ENCODE measurements at places on chromosomes 11 and 22.
A peak's percentile ranks its signal among the peaks of the same experiment; 100 is the strongest.

- no peak for DNase-seq
Observed at GRCh38 chr22:43755452-43755851, 56.7 kb downstream of the EFCAB6 start.

DNA sequence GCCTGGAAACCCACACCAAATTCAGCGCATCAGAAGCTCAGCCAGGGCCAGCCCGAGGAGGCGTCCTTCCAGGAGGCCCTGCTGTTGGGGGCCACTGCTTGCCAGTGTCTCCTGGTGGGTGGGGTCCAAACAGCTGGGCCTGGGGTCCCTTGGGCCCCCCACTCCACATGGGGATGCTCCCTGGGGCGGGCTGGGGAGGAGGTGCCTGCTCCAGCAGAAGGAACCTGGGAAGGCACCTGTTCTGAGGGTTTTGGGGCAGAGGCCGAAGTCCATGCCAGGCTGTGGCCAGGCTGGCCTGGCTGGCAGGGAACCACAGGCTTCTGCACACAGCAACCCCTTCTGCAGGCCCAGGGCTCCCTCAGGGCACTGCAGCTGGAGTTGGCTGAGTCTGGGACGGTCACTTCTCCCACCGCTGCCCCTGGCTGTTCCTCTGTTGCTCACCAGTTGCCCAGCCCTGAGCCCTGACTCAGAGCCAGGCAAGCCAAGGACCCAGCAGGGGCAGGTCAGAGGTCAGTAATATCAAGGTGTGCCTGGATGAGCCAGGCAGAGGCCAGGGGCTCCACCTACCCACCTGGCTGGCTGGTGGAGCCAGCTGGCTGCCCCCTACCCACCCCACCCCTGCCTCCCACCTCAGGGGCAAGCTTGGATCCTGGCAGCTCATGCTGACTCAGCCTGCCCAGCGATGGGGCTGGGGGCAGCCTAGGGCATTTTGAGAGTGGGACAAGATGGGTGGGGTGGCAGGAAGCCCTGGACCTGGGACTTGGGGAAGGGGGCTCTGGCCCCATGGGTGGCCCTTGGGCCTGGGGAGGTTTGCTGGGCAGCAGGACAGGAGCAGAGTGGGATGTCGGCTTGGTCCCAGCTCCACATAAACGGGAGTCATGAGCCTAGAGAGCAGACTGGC is 12.0 kb upstream of the PHLDA2 start:
- no peak for DNase-seq

DNA sequence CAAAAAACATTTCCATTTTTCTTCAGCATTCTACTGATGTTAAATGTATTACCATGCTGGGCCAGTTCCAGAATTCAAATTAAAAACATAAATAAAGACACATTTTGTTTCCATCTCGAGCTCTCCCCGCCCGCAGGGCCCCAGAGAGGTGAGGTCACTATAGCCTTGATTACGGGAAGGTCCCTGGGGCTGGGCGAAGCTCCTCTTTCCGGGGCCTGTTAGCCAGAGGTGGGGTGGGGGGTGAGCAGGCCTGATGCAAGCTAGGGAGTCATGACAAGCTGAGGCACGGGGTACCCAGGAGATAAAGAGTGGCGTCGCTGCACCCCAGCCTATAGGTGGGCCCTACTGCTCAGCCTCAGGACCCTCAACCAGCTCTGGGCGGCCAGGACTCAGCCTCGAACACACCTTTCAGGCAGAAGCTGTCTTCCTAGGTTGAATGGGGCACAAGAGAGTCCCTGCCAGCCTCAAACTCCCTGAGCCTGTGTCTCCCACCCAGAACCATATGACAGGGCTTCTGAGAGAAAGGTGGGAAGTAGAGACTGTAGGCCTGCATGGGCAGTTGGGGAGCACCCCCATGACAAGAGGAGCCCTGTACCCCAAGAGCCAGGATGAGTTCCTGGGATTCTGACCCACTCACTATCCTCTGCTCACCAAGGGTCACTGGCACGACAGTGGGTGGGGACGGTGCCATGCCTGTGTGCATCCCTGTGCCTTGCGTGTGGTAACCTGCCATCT is 34.8 kb downstream of the KCNQ1OT1 start:
- no peak for DNase-seq

DNA sequence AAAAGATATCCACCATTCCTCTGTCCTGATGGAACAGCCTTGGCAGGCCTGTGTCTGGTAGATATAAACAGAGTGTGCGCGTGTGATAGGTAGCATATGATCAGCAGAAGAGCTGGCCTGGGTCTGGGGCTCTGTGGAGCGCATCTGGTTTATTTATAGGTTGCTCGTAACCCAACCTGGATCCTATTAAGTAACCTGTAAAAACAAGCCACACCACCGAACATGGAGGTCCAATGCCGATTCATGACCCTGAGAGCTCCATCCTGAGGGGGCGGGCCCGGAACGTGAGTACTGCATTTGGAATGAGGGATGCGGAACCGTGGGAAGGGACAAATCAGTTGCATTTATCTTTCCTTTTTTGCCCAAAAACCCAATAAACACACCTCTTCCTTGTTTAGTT is 31.9 kb upstream of the APOL5 start:
- no peak for DNase-seq

DNA sequence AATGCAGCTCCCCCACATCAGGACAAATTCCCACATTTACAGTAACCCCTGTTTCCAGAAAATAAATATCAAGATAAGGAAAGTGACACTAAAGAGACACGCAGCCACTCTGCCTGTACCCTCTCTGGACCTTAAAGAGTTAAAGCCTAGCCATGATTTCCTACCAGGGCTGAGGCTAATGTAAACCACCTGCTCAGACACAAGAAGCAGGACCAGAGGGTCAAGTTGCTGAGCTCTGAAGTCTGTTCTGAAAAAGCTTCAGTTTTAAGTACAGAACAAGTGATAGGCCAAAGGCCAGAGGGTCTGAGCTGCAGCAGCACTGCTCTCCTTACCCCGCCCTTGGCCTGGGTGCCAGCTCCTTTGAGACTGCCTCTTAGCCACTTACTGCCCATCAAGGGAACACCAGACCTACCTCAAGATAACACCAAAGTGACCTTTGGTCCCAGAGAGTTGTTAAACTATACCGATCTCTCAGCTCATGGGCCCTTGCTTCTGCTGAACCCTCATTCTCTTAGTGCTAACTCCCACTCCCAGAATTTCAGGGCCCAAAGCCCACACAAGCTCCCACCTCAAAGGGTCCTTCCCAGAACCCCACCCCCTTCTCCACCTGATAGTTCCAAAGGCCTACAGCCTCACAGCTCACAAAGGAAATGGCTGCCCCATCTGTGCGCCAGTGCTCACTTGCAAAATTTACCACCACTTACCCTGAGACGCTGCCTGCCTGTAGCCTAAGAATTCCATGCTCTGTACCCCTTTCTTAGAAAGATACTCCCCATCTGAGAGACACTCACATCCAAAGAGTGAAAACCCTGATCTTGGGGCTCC is 40.5 kb downstream of the IL18BP start:
- DNase-seq, result no peak

DNA sequence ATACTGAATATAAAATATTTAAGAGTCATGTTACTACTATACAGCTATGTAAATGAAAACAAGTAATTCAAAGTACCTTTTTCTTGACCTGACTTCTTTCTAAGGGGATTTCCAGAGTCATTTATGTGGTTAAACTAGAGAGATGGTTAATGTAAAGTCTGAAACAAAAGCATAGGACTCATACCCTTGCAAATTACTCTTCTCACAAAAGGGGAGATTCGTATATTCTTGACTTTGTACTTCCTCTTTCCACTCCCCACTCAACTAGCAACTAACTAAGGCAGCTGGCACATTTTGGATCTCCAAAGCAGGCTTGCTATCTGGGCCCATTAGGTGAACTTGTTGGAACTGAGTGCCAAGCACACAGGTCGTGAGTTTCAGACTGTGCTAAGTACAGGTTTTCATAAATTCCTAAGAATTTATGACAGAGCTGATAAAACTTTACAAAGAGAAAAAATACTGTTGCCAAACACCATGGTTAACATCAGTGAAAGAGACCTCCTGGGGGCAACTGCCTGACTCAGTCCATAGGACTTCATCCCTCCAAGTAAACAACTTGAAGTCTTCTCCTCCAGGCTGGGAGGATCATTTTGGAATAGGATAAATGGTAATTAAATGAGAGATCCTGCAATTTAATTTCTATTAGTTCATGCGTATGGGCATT is 77.0 kb upstream of the DDI1 start:
- DNase-seq, result no peak

DNA sequence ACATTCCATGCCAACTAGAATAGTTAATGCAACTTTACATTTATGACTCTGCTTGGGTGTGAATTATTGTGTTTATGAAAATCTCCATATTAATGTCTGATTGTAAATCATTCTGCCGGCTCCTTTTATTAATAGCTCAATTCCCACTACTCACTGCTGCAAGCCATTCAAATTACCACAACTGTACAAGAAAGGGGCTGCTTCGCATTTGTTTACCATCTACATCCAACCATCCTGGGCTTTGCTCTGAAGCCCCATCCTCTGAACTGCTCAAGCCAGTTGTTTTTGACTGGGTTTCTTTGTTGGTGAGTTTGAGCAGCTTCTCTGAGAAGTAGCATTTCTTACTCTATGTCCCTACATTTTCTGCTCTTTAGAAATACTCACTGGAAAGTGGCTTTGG is 451.6 kb upstream of the CADM1 start:
- DNase-seq, result no peak

GRCh38 chr11:120808616-120809050 is 215.3 kb upstream of the TBCEL start:
- no peak for DNase-seq

GRCh38 chr11:94134651-94135512 is 6.2 kb downstream of the PANX1 start:
- peak; percentile 8 for DNase-seq

DNA sequence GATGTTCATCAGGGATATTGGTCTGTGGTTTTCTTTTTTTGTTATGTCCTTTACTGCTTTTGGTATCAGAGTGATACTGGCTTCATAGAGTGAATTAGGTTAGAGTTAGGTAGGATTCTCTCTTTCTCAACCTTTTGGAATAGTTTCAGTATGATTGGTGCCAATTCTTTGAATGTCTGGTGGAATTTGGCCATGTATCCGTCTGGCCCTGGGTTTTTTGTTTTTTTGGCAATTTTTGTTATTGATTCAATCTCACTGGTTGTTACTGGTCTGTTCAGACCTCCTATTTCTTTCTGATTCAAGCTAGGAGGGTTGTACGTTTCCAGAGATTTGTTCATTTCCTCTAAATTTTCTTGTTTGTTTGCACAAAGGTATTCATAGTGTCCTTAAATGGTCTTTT is 54.4 kb downstream of the ATXN10 start:
- no peak for DNase-seq

- DNase-seq, result no peak
Observed at GRCh38 chr11:19093976-19094375, 23.0 kb upstream of the ZDHHC13 start.

DNA sequence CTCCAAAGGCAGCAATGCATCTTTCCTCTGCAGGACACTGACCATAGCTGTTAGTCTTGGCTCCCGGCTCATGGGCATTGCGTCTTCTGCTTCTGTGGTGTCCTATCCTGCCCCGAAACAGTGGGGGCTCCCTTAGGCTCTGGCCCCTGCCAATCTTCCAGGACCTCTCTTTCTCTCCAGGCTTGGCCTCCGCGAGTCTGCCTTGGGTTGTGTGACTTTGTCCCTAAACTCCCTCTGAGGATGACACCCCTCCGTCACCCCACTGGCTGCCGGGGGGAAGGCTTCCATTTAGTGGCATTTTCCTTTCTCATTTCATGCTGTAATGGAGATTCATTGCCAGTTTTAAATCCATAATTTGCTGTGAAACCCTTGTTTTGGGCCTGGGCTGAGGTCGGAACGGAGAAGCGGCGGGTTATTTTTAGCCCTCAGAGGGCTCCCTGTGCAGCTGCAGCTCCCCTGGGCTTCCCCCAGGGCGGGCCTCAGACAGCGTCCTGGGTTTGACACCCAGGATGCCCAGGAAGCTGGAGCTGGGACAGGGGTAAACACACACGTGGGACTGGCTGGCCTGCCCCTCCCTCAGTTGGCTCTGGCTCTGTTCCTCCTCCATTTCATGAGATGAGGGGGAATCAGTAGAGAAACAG is 156.1 kb downstream of the ST3GAL4 start:
- no peak for DNase-seq

DNA sequence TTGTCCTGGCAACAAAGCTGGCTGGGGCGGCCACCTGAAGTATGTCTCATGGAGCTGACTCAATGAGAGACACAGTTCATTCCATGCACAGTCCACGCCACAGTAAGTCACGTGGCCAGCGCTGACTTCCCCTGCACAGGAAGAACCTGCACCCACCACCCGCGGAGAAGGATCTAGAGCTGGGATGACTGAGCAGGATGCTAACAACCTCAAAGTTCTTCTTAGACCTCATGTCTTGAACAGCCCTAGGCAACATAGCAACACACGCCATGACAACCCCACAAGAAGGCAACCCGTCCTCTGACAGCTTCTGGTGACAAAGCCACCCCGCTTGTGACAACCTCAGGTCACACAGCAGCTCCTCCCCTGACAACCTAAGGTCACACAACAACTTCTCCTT is 76.9 kb upstream of the B3GAT1 start:
- no peak for DNase-seq

DNA sequence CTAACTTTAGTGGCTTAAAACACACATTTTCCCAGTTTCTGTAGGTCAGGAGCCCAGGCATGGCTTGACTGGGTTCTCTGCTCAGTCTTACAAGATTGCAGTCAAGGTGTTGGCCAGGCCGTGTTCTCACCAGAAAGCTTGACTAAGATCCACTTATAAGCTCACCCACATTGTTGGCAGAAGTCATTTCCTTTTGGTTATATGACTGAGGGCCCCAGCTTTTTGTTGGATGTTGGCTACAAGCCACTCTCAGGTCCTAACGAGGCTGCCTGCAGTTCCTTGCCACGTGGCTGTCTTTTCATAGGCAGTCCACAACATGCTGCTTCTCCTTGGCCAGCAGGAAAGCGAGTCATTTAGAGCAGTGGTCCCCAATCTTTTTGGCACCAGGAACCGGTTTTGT is 79.3 kb upstream of the CRTAM start:
- DNase-seq, result no peak

DNA sequence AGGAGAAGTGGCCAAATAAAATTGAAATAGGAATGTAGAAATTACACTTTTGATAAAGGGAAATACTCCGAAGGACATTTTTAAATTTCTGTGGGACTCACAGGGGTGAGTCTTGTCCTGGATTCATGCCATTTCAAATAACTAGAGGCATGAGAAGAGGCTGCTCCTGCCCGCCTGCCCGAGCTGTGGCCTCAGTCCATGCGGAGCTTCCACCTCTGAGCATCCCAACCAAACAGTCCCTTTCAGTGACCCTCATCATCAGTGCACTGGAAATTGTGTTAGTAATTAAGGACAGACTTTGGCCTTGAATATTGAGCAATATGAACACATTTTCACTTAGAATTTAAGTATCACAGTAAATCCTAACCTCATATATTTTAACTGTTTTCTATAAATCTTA is 25.6 kb downstream of the GRIA4 start:
- no peak for DNase-seq

GRCh38 chr11:12893787-12894672 is 115.1 kb upstream of the RASSF10 start:
- DNase-seq, result peak; percentile 13

GRCh38 chr11:85027346-85027745 is 599.8 kb downstream of the DLG2 start:
- no peak for DNase-seq

- DNase-seq, result no peak
Observed at GRCh38 chr11:69005183-69005630, 7.8 kb downstream of the MRGPRF start.

- DNase-seq, result no peak
Observed at GRCh38 chr11:121029153-121029552, 5.3 kb downstream of the TBCEL start.
